ENCODE measurements at places on chromosomes 6 and 20.

GRCh38 chr6:94217836-94218235 is 798.5 kb upstream of the EPHA7 start:
- DNase-seq, result peak; percentile 1

DNA sequence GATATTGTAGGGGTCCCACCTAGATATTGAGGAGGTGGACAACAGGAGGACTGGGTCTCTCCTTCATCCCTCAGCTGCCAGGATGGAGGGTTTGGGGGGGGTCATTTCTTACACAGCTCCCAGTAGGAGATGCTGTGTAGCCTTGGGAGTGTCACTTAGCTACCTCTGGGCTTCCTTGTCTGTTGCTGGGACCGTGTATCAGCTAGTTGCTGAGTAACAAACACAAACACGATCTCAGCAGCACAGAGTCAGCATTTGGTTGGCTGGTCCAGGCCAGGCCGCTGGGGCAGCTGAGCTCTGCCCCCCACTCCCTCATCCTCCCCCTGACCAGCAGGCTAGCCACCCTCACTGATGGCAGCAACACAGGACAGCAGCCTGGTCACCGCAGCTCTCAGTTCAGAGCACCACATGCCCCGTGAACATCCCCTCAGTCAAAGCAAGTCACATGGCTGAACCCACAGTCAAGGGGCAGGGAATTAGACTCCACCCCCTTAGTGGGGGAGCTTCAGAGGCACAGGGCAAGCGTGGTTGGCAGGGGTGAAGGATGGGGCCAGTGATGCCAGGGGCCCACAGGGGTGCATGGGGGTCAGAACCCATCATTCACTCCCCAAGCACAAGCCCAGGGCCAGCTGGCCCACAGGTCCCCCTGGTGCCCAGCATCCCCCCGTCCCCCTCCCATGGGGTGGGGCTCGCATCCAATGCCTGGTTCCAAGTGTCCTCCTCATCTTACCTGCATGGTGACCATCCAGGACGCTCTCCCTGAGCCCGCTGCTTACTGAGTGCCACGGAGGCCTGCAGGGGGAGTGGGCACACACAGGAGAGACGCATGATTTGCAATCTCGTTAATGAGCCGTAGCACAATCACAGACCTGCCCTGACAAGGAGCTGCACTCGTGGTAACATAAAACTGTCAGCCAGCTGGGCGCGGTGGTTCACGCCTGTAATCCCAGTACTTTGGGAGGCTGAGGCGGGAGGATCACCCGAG is 112.4 kb downstream of the TAF4 start:
- no peak for DNase-seq

DNA sequence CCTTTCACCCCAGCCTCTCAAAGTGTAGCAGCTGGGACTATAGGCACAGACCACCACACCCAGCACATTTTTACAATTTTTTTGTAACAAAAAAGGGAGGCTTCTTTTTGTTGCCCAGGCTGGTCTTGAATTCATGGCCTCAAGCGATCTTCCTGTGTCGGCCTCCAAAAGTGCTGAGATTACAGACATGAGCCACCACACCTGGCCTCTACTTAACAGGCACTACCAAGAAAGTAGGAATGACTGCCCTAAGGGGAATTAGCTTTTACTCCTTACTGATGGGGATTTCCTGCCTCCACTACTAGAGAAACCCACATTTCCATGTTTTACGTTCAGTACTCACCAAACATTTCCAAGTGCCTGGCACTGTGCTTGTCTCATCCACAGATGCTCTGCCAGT is 109.6 kb downstream of the CARMIL1 start:
- no peak for DNase-seq

DNA sequence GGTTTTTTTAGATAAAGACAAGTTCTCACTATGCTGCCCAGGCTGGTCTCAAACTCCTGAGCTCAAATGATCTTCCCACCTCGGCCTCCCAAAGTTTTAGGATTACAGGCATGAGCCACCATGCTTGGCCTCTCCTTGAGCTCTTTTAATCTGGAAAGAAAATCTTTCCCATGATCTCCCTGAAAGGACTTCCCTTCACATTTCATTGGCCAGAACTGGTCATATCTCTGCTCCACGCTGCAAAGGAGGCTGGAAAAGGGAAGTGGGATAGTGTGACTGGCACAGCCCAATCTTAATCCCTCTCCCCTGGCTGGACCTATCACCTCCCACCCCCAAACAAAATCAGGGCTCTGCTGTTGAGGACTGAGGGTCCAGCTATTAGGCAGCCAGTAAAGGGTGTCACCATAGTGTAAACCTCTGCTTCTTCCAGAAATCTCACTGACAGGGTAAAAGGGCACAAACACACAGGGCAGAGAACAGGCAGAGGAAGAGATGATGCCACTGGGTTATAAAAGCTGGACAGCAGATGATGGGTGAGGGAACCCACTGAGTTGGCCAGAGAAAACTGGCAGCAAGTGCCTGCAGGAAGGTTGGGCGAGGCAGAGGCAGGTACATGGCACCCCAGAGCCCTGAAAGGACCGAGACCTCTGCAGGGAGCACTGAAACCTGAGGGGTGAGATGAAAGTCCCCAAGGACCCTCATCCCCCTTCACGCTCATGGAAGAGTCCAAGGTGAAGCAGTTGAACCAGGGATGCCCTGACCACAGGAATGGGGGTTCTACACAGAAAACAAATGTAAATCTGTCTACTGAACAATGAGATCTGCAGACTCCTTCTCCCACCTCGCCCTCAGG is 83.1 kb upstream of the PTPN1 start:
- no peak for DNase-seq
